ENCODE measurements at places on chromosomes 3 and 15.
A peak's percentile ranks its signal among the peaks of the same experiment; 100 is the strongest.

DNA sequence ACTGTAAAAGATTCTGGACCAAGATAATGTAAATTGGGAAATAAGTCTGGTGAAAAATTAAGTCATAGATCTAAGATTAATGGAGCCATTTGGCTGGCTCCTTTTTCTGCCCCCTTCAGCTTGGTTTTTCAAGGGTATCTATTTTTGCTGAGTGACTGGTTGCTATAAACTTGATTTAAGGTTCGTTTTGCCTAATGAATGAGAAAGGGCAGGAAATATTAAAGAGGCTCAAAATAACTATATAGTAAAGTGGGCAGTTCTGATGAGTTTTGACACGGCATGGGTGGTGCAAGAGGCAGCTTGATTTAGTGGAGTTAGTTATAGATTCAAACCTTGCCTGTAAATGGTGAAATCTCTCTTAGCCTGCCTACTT is 140.7 kb downstream of the STAC start:
- DNase-seq: no peak

- DNase-seq: no peak
Observed at GRCh38 chr3:114649331-114649730, 355.5 kb downstream of the TIGIT start.

- DNase-seq: no peak
Observed at GRCh38 chr3:149519912-149520311, 45.4 kb downstream of the TM4SF4 start.

GRCh38 chr3:146542179-146542578 is 2.2 kb downstream of the PLSCR1 start:
- no peak for DNase-seq

DNA sequence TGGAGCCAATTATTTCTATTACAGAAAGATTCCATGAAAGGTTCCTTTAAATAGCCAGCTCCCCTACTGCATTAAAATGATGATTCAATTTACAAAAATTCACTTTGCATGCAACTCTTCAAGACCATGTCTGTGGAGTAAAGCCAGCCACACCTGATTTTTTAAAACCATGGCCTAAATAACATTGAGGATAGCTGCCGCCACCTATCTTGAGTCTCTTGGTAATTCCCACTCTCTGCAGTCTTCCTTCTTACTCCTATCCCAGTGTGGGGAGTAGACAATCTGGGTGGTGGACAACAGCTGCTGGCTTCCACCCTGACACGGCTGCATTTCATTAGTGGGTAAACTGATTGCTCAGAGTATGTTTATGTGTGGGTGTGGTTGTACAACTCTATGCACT is 10.7 kb downstream of the LRTM1 start:
- DNase-seq: no peak

DNA sequence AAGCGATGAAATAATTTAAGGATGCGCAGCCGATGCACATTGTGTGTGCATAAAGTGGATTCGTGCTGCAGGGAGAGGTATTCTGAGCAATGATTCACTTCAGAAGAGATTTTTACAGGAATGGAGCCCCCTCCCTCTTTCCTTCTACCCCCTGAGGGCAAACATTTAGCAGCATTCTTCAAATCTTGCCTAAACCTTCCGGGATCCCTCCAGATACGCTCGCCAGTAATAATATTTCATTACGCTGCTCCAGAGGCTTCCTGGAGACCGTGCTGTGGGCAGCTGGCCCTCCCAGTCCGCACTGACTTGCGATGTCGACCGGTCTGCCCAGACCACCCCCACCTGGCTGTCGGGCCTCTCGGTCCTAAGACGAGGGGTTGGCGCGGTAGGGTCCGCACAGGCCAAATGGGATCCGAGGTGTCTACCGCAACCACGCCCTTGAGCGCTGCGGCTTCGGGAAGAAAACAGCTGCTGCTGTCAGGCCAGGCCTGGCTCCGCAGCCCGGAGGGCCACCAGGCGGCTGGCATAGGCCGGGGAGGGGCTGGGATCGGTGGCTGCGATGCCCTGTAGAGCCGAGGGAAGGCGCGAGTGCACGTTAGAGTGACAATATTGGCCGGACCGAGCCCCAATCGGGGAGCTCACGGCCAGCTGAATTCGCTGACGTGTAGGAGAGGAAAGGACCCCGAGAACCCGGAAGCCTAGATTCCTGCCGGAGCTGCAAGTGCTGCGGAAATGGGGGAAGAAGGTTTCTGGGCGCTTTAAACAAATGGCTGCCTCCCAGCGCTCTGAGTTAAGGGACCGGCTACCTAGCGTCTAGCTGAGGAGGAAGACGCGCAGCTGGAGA is 14.3 kb downstream of the ZIC4 start:
- peak; percentile 77 for DNase-seq

DNA sequence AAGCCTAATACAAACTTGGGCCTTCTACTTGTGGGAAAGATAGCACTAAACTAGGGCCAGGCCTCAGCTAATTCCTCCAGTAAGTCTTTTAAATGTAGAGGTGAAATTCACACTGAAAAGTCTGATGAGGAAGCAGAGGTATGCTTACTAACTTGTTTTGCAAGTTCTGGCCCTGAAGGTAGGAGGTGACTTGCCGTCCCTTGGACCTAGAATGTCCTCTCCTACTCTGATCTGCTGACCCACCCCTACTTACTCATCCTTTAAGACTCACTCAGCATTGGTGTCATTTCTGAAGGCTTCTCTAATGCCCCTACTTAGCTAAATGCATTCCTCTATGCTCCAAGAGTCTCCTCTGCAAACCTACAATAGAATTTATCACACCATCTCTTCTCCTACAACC is 19.4 kb downstream of the RIOX2 start:
- no peak for DNase-seq

DNA sequence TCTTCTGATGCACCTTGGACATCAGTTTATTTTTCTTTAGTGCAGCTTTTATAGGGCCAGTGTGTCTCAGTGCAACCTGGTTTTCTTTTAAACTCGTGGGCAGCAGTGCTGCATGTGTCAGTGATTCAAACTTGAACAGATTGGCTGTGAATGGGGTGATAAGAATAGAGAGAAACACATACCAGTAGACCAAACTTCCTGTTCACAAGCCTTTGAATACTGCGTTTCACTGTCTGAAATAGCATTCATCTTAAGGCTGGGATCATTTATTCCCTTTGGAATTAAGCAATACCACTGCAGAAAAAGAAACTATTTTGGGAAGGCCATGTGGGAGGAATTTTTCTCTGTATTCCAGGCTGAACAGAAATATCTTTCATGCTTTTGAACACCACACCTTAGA is 51.7 kb downstream of the PHLDB2 start:
- peak; percentile 10 for DNase-seq

DNA sequence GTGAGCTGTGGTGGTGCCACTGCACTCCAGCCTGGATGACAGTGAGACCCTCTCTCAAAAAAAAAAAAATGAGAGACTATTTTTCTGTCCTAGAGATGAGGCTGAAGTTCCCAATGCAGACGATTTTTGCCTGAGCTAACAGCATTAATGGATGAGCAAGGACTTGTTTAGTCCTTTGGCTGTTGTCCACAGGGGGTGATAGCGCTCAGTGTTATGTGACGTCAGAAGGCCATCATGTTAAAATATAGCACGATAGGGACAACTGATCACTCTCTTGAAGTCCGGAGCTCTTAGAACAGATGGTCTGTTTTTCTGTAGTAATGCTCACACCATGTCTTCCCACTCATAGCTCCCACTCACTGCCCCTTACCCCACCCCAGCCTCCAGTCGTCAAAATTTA is 6.8 kb downstream of the TRNT1 start:
- no peak for DNase-seq

- no peak for DNase-seq
Observed at GRCh38 chr3:126013751-126014156, 44.8 kb downstream of the ROPN1B start.

DNA sequence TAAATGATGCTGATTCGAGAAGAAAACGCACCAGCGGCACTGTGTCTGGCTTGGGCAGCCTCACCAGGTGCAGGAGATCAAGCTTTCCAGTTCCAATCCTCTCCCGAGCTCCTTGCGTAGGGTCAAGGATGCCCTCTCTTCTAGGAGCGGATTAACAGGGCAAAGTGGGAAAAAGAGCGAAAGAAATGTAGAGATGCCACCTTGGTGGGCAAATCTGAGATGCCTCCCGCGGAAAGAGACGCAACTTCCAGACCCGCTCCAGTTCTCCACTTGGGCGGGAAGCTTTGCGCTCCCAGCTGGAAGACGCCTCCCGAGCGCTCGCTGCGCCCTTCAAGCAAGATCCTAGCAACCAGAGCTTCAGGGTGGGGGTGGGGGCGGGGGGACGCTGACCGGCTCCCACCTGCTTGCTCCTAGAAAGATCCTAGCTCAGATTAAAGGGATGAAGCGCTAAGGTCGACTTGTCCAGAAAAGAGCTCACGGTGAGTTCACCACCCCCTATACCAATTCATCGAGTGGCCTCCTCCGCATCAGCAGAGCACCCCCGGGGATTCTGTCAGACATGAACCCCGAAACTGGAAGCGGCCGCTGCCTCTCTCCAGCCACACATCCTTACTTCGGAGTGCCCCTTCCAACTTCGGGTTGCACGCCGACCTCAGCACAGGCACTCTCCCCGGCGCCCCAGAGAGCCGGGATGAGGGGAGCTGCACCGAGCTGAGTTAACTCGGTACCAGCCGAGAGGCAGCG is 769 bp downstream of the TAFA4 start:
- DNase-seq: peak; percentile 21

DNA sequence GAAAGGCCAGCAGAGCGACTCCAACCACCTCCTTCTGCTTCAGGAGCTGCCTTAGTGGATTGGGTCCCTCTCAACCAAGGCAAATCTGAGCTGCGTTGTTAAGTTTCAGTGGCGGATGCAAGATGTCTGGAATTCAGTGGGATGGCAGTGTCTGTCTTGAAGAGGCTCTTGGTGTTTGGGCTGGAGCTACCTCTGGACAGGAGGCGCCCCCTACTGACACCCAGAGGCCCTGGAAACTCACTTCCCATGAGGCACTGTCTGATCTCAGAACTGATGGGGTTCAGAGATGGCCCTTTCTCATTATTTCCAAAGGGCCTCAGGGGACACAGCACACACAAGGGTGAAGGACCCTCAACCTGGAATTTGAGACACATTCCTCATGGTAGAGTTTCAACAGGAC is 6.0 kb upstream of the SLC28A1 start:
- DNase-seq: peak; percentile 62

DNA sequence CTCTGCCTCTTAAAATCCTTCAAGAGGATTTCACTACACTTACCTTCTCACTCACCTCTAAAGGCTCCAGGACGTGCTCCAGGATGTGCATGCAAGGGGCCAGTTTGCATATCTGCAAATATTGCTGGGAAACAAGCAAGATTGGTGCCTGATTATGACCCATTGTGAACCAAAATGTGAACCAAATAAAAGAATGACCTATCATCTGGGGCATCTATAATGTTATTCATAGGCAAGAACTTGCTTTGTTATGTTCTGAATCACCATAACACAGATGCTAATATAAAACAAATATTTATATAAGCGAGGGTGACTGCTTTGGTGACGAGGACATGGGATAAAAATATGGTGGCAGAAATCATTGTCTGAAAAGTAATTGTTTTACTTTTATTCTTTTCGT is 5.5 kb downstream of the IL12A start:
- DNase-seq: no peak

GRCh38 chr3:132638706-132639105 is 20.9 kb downstream of the ACAD11 start:
- DNase-seq: no peak

GRCh38 chr15:69869881-69870505 is 227.7 kb downstream of the TLE3 start:
- no peak for DNase-seq

DNA sequence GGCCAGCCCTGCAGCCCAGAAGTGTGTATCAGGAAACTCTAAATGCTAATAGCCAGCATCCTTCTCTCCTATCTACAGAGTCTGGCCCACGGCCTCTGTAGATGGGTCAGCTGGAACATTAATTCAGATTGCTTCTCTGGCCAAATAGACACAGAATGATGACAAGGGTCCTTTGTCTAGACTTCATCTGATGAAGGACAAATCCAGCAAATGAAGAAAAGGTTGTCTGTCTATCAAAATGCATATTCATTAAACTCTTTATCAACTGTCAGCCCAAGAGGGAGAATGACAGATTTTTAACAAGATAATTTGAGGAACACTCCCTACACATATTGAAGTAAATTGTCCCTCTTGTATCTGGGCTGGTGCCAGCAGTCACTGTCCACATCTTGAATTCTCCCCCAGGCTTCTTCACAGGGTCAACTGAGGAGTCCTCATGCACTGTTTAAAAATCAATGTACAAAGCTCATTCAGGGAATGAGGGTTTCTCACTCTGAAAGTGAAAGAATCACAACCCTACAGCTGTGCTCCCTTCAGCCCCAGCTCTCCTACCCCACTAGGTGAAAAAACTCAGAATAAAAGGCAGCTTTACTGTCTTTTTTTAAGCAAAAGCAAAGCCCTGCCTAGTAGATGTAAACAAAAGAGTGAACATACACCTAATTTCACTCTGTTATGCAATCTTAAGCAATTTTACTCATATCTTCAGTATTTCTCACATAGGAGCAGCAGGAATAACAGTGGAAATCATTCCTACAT is 507.7 kb downstream of the IGSF11 start:
- peak; percentile 1 for DNase-seq

- no peak for DNase-seq
Observed at GRCh38 chr3:165434516-165434915, 238.3 kb upstream of the SLITRK3 start.

DNA sequence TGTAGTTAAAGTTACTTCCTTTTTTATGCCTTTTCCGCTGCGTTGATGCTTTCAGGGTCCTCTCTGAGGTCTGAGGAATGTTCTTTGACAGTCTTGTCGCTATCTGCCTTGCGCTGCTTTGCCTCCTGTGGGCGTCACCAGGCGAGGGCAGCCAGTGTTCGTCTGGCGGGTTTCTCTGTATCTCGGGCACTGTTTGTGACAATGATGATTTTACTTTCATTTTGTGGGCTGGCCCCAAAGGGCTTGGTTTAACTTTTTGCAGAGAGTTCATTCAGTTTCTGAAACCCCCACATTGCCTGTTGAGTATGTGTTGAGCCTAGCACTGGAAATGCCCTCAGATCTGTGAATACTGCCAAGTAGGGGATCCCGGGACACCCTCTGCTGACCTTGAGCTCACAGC is 24.6 kb upstream of the SACM1L start:
- no peak for DNase-seq

DNA sequence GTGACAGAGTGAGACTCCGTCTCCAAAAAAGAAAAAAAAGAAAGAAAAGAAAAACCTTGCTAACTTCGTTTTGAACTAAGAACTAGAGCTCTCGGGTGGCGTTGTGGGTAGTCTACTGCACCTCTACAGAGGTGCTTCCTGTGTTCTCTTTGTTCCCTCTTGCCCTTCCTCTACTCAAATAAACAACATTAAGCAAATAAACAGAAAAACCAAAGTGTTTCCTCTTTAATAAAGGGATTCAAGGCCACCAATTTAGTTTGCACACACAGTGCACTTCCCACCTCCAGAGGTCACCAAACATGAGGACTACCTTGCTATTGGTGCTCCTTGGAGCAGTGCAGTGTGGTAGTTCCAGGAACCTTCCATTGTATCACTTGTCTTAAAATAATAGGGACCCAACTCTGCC is 354.2 kb upstream of the TBL1XR1 start:
- no peak for DNase-seq

GRCh38 chr3:65742914-65743313 is 295.8 kb downstream of the MAGI1 start:
- no peak for DNase-seq

Data from frontal cortex (tissue), 4 donors.